ENCODE measurements at places on chromosomes 7 and 10.

GRCh38 chr7:140863867-140864266 lies 60.9 kb downstream of the BRAF start:
- no peak for DNase-seq

DNA sequence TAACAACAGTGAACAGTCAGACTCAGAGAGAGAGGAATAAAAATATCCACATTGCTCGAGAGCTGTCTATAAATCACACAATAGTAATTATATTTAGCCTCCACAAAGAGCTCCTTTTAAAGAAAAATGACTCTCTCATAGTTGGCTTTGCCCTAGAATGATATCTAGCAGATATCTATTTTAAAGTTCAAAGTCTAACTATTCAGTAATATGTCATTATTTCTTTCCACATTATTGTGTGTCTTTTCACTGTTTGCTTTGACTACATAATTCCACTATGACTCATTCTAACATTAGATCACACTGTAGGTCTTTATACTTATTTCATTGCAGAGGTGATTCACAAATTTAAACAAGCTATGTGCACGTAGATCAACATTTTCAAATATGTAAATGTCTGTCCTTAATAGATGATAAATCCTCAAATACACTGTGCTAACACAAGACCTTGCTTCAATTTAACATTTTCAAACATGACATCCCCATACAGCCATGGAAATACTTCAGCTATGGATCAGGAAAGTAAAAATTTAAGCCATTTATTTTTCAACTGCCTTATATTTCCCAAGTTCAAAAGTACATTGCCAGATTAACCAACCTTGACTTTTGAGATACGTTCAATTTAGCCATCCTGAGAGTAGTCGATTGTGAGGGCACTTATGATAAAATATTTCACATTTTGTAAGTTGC lies 99.9 kb upstream of the AKR1E2 start:
- DNase-seq, result no peak

GRCh38 chr10:75904499-75905283 lies 473.3 kb downstream of the LRMDA start:
- DNase-seq, result no peak

GRCh38 chr10:50788951-50789945 lies 49.5 kb downstream of the ASAH2B start:
- no peak for DNase-seq

GRCh38 chr10:104351061-104351702 lies 2.5 kb upstream of the CFAP58 start:
- DNase-seq, result no peak

DNA sequence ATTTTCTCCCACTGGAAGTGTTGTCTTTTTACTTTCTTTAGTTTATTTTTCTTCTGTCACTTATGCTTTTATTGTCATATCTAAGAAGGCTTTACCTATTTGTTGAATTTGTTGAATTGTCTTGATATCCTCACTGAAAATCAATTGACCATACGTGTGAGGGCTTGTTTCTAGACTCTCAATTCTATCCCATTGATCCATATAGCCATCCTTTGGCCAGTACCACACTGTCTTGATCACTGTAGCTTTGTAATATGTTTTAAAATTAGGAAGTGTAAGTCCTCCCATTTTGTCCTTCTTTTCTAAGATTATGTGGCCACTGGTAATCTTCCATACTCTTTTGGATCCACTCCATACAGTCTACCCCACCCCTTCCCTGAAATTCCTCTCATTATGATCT lies 25.5 kb upstream of the MNX1 start:
- DNase-seq, result no peak

DNA sequence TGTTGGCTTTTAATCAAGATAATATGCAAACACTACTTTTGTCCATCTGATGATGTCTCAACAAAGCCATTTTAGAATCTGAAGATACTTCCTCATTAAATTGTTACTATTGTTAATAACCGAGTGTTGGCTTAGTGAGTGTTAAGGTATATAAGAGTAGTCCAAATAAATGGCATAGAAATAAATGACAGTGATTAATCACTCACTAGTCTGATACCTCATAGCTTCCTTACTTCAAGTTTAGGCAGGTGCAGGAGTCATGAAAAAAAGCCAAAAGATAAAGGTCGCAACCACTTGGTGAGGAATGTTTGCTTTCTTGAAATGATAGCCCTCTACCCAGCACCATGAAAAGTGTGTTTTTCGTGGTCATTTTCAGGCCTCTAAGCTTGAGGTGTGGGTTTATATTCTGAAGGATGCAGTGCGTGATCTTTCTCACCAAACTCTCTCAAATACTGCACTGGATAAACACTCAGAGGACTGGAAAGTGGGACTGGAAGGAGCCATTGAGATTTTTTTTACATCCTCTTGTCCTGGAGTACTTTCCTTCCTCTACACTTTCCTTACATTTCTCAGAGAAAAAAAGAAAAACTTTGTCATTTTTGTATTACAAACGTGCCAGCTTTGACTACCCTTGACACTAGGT lies 138.1 kb downstream of the KIAA1217 start:
- no peak for DNase-seq

- DNase-seq, result no peak
Measured at GRCh38 chr7:100211342-100211780, 8.4 kb upstream of the PVRIG start.

GRCh38 chr10:99529591-99530107 lies 3.1 kb upstream of the NKX2-3 start:
- DNase-seq, result no peak

DNA sequence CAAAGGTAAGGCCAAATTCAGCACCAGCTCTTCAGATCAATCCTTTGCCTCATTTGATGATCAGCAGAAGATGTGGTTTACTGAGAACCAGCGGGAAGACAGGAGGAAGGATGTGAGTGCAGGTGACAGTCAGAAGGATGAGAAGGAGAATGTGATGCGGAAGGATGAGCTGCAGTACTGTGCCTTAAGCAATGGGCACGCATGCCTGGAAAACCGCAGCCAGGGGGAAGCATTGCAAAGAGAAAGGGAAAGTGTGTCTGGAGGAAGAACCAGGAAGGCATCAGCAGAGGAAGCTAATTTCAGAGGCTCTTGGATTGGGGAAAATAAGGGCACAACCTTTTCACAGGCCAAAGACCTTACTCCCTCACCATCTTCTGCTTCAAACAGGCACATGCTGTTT lies 25.7 kb downstream of the C10orf71 start:
- DNase-seq, result no peak

DNA sequence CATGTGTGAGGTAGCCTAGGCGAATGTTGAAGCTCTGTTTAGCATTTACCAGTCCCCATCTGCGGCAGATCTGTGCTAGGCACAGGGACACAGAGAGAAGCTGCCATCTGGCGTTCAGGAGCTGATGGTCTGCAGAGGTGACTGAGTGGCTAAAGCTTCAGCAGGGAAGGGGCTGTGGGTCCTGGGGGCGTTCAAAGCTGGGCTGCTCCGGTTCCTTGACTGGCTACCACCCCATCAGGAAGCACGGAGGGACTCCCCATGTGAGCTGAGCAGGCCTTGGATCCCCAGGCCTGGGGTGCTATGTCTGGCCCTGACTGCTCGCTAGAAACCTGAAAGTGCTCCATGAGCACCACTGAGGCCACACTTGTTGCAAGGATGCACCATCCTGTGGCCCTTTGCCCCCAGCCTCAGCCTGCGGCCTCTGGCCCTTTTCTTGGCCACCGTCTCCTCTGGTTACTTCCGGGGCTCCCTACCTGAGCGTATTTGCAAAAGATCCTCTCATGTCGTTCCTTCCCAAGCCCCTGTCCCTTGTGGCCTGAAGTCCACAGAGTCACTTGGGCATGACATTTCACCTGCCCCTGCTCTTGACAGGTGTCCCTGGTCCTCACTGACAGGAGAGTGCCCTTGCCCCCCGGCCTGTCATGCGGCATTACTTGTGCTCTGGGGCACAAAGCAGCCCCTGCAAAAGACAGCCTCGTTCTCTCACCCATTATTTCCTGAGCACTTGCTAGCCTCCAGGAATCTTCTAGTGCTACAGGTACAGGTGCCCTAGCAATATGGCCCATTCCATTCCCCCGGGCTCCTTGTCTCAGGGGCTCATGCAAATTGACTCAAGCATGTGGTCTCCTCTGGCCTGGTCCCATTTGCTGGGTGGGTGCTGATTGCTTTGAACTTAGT lies 108.1 kb downstream of the GLRX3 start:
- DNase-seq, result no peak

GRCh38 chr7:22671177-22671879 lies 55.7 kb upstream of the IL6 start:
- DNase-seq, result no peak

DNA sequence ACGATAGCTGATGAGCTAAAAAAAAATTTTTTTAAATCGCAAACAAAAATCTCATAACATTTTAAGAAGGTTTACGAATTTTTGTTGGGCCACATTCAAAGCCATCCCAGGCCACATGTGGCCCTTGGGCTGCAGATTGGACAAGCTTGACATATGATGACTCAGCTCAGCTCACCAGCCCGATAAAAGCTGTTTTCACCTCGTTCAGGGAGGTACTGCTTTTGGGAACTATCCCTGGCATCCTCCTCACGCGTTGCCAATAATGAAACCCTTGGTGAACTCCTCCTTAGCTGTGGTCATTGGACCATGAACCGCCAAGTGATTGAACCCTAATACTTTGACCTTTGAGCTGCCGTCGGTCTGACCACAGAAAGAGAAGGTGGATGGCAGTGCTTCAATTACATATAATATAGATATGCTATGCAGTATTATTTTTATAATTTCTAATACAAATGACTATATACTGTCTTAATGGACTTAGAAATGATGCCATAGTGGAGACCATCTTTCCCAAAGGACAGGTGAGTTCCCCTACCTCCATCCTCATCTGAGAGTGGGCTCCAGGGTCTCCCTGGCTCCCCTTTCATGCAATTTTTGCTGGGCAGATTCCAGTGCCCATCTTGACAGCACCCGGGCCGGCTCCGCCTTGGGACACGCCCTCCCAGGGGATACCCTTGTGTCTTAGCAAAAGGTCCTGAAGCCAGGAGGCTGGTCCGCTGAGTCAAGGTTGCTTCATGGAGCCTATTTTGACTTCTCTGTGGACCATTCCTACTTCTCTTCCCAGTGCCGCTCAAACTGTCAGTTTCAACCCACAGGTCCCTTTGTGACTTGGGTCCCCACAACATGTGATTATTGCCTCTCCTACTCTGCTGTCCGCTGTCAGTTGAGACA lies 707.2 kb downstream of the PARD3 start:
- no peak for DNase-seq

DNA sequence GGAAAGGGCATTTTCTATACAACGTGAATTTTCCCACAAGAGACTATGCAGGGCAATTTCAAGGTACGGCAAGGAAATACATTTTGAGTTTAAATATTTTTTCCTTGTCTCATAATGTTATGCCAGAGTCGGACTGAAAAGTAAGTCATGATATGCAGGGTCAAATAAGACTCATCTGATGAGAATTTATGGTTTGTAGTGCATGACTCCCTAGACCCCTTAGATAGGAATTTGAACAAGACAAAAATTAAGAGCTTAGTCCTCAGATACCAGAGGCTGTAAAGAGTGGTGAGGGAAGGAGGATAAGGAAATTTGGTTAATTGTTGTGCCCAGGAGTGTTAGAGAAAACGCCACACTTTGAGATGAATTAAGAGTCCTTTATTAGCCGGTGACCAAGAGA lies 616.6 kb downstream of the XPNPEP1 start:
- DNase-seq, result no peak

DNA sequence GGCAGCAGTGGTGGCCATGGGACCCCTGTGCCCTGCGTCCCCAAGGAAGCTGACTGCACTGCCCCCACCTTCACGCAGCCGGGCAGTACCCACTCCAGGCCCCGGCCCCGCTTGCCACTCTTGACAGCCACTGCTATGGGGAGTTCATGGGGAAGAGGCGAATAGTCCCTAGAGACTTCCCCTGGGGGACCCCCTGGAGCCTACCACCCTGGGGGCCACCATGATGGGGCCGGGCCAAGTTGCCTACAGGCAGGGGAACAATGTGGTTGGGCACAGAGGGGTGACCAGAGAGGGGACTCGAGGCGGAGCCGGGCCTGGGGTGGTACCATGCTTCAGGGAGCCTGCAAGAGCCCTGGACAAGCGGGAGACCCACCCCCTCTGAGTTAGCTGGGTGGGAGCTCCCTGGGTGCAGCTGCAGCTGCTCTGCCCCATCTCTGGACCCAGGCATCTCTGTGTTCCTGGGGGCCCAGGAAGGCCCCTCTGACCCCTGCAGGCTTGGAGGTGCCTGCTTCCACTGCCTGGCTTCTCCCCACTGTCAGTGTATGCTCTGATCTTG lies 567.6 kb downstream of the GRM8 start:
- no peak for DNase-seq

- no peak for DNase-seq
Measured at GRCh38 chr10:37563715-37564108, 293.7 kb downstream of the ZNF248 start.

DNA sequence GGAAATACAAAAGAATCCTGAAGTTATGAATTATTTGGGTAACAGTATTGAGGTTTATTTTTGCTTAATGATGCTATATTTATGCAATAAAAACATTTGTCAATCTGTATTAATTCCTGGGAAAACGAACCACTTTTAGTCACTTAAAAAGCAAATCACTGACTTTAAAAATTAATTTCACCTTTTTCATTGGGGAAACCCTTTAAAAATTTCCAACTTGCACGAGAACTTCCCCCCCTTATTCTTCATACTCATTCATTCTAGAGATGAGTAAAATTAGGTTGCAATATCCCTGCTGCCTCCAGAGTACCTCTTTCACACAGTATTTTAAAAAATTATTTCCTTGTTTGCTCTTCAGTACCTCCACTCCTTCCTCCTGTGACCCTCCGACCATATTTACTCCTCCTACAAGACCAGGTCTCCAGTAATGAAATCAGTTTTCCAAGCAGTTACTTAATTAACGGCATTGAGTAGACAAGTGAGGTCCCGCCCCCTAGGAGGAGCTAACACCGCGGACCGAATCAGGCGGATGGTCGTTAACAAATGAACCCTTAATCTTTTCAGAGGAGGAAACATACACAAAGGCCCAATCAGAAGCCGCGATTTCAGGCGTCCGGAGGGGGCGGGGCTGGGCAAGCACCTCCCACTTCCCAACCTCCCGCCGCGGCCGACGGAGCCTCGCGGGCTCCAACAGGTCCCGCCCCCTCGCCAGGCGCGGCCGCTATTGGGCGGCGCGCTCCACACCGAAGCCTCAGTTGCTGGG lies 465 bp upstream of the TRIM24 start:
- peak; percentile 97 for DNase-seq

DNA sequence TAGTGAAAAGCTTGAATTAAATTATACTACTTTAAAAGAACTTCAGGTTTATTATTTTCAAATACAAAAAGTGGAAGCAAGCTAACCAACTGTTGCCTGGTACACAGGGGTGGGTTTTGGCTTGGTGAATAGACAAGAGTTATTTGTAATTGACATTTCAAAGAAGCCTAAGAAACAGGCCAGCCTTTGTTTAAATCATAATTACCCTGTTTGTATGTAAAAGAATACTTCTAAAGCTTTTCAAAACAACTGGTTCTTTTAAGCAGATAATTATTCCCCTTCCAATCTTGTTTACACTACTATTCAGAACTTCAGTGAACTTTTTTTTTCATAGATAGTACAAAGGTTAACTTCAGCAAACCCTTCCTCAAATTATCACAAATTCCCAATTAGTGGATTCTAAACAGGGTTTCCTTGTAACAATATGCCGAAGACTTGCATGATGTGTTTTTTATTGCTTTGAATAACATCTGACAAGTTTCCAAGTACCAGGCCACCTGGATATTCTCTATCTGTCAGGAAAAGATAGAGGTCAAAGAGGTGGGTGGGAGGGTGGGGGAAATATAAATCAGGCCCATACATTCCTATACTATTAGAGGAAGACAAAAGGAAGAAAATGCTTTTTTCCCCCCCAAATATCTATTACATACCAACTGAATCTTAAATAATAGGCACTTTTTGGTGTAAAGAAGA lies 20.4 kb downstream of the SSMEM1 start:
- no peak for DNase-seq

- no peak for DNase-seq
Measured at GRCh38 chr7:31896925-31897324, 173.3 kb downstream of the PDE1C start.

GRCh38 chr10:80133206-80133605 lies 676 bp downstream of the PLAC9 start:
- DNase-seq, result no peak

Data from NCI-H1417 treated with DMSO at 0.1 percent for 48 hours (cell line).